ENCODE measurements at places on chromosomes 4 and X.

DNA sequence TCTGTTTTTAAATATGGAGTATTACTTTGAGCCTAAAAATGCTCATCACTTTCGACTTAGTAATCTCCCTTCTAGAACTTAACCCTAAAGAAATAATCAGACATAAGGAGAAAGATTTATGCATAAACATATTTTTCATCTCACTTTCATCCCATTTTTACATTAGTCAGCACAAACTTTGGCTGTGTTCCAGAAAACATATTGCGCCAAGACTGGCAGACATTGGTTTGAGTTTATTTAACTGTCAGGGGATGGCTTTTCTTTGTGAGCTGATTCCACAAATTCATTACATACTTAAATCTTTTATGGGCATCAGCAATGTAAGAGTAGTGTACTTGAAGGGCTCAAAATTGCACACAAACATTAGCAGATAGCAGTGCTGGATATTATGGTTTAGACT lies 23.7 kb downstream of the MAOA start:
- DNase-seq = no peak

DNA sequence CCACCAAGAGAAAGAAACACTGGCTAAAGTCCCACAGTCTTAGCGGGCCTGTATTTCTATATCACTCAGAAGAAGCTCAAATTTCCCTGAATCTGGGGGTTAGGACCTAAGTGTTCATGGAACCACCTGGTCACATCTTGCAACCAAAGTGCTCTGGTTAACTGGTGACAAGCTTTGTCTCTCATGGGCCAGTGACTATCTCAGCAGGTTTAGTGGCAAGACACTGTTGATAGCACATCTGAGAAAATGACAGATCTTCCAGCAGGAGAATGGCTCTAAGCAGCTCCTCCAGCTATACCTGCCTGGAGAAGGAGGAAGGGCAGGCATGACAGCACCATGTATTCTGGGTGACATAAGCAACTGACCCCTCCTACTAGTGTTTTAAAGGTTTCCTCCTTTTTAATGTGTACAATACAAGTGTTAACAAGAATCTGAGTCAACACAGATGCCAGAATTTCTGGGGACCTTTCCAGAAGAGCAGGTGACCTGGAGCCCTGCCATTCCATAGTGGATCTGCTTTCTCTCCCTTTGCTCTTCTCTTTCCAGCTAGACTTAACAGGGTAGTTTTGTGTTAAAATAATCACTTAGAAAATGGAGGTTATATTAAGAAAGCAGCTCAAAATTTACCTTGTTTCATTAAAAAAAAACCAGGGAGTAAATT lies 17.3 kb upstream of the QRFPR start:
- DNase-seq = no peak

DNA sequence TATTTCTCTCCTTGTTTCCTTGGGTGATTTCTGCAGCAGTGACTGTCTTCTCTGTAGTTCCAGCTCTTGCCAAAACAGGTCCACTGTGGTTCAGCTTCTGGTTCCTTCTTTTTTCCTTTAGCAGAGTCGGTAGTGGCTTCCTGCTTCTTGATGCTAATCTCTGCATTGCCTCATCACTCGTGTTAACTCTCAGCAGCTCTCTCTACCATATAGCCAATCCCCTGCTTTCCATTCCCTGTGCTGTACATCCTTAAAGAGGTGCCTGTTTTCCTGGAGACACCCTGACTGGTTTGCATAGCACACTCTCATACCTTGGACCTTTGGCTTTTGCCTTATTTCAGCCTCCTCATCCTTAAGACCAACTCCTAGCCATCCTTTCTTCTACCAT lies 191.2 kb upstream of the LNX1 start:
- peak; percentile 2 for DNase-seq

DNA sequence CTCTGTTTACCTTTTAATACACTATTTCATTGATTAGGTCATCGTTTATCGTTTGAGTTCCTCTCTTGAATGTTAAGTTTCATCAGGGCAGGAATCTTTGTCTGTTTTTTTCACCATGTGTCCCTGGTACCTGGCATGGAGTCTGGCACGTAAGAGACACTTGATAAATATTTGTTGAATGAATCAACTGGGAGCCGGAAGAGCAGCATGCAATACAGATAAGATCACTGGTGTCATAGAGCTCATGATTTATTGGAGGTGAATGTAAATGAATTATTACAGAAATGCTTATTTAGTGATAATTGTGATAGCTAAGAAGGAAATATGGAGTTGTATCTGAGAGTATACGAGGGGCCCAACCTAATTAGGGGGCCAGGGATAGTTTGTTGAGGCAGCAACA lies 62.8 kb downstream of the UCHL1 start:
- DNase-seq = no peak

- DNase-seq = no peak
These were observed 41.1 kb upstream of the NKAP start for GRCh38 chrX:119984652-119985051.

DNA sequence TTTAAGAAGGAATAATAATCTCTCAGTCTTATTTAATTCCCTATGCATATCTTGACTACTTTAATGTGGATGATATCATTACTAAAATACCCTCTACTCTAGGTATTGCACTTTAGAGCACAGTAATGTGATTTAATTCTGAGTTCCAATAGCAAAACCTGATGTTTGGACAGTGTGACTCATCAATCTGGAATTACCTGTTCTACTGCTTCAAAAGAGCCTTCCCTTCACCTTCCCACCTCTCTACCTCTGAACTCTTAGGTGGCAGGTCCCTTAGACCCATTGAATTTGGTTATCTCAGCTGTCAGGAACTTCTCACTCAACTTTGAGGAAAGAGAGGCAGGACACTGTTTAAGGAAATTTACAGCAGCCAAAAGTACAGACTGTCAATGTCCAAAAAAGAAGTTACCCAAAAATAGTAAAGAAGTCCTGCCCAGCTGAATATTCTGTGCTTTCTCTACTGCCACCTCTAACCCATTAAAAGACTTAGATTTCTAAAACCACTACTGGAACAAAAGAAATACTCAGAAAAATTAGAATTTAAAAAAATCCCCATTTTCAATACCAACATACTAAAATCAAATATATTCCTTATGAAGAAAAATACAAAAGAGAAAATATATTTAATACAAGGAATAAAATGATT lies 123.1 kb upstream of the GPM6A start:
- DNase-seq = no peak

DNA sequence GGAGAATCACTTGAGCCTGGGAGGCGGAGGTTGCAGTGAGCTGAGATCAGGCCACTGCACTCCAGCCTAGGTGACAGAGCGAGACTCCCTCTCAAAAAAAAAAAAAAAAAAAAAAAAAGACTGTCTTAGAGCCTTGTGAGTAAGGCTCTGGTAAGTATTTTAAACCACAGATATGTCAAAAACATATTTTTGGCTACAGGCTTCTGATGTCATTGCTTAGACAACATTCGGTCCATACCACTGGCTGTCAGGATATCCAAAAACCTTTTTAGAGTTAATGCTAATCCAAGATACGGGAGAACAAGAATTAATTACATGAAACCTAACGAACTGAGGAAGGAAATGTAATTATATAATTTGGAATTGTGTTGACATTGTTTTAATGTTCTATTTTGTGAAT lies 999.5 kb upstream of the PABPC4L start:
- DNase-seq = no peak

GRCh38 chrX:9597361-9598035 lies 132.6 kb downstream of the TBL1X start:
- no peak for DNase-seq

DNA sequence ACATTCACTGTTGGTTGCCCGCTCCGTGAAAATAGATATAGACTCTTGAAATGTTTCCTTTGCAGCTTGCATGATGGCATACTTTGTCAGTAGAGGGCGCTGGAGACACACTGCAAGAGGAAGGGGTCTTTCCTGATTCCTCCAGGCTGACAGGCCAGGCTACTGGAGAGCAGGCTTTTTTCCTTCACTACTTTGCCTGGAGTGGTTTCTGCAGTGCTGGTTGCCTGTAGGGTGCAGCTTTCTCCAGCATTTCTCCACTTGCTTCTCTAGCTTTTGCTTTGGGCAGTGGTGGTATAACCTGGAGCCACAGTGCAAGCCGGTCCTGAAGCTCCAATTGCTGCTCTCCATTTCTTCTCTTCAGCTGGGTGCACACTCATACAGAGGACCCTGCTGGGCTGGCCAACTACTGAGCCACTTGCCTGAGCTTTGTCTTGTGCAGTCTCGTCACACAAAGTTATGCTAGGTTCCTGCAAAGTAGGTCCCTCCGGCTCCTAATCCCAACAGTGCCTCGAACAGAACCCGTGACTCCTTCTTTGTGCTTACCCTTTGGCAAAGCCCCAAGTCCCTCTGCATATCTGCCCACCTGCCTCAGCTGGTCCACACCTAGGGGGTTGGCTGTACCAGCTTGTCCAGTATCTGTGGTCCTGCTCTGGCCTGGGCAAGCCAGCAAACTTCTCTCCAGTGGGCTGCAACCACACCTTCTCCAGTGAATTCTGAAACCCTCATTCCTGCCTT lies 46.3 kb downstream of the RASSF6 start:
- peak; percentile 68 for DNase-seq

DNA sequence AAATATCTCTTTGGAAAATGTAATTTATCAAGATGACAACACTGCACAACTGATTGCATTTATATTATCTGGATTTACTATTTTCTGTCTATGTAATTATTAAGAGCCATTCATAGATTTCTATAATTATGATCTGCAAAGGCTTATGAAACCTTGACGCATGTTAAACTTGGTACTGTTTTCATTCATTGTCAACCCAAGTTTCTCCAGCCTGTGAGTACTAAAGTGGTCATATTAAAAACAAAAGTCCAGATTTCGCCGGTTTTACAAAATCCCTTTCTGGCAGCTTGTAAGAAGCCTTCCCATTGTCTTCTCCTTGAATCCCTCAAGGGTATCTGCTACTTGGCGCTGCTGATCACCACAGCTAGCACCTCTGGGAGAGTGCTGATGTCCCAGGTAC lies 19.7 kb upstream of the GRPR start:
- DNase-seq = no peak

DNA sequence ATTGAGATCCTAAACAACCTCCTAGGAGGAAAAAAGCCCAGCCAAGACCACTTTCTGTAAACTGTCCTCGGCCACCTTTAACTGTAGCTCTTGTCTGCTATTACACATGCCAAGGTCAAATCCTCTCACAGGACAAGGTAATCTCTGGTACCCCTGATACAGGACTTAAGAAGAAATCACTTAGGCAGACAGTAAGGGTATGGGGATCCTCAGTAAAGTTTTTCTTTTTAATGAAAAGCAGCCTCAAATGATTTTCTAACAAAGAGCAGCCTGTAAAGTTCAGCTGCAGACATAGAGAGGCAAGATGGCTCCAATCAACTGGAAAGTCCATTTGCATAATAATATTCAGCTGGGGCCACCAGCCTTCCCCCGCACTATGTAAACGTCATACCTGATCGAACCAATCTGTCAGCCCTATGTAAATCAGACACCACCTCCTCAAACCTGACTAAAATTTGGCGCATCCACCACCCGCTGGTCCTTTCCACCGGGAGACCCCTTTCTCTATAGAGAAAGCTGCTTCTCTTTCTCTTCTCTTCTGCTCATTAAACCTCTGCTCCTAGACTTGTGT lies 14.6 kb upstream of the MPP1 start:
- no peak for DNase-seq

GRCh38 chrX:106959901-106960300 lies 39.7 kb downstream of the CLDN2 start:
- DNase-seq = no peak

DNA sequence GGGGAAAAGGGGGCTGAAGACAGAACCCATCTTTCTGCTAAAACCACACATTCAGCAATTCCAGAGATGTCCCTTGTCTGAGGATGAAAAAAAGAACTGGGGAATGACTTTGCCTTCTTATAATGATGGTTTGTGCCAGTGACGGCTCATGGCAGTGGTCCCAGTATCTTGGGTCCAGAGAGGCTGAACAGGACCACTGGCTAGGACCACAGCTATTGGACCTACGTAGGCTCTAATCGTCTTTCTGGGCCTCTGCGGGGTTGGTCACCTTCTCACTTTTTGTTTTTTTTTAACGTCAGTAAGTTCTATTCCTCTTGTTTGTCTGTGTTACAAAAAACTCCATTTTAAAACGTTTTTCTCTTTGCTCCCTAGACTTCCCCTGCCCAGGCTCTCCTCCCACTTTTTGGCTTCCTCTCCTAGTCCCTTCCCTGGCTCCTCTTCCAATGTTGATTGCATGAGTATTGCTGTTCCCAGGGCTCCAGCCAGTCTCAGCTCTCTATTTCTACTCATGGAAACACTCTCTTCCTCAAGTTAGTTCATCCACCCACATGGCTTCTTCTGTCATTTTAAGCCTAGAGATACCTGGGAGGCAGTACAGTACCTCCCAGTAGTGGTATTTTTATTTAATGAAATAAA lies 52.6 kb upstream of the STX18 start:
- no peak for DNase-seq

DNA sequence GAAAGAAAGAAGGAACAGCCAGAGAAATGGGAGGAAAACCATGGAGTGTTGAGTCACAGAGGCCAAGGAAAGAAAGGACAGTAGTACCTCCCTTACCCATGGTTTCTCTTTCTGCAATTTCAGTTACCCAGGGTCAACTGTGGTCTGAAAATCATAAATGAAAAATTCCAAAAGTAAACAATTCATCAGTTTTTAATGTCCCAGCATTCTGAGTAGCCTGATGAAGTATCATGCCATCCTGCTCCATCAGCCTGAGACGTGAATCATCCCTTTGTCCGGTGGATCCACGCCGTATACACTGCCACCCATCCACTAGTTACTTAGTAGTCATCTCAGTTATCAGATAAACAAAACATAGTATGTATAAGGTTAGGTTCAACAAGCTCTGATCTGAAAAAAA lies 114.2 kb downstream of the COMMD8 start:
- no peak for DNase-seq

Data from hematopoietic multipotent progenitor cell treated with erythropoietin and hydrocortisone succinate and interleukin-3 and kit ligand, for 8 days (in vitro differentiated cells).